ENCODE measurements at places on chromosomes 1 and 21.

- DNase-seq: no peak
Measured at GRCh38 chr1:10189659-10190058, 20.7 kb upstream of the KIF1B start.

DNA sequence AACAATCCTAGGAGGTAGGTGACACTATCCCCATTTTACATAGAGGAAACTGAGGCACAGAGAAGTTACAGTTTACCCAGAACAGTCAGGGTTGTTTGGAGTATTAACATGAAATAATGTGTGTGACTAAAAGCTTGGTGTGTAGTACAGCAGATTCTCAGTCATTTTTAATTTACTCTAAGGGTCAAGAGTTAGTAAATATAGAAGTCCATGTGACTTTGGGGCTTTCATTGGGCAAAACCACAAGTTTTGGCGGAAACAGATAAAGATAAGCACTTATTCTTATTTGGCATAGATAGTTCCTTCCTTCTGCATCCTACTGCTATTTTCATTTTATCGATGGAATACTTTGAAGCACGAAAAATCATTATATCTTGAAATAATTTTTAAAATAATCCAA, 128.5 kb downstream of the DNM3 start:
- DNase-seq: no peak

DNA sequence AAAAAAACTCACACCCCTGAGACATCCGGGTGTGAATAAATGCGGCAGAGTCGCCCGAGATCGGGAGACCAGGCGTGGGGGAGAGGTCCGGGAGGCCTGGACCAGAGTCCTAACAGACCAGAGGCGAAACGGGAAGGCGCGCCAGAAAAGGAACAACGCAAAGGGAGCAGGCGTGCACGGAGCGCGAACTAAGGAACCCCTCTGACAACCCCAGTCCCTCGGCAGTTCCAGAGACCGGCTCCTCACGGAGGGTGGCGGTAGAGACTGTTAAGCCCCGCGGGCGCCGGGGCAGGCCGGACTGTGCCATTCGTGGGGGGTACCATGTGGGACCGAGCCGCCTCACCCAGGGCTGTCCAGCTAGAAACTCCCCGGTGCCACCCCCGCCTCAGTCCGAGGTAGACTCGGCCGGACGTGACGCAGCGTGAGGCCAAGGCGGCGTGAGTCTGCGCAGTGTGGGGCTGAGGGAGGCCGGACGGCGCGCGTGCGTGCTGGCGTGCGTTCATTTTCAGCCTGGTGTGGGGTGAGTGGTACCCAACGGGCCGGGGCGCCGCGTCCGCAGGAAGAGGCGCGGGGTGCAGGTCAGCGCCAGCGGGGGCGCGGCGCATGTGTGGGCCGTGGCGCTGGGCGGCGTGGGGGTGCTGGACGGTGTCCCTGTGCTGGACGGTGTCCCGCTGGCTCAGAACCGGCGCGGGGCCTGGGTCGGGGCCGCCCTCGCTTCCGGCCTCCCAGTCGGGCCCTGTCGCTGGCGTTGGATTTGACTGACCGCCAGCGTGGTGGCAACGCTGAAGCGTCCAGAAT, at the start of gene PARK7:
PARK7 (plus strand) TSS at position 496 of the 798 bp plus-strand sequence. CDS start 1,075 bp downstream, outside the sequence.
- peak; percentile 100 for DNase-seq

DNA sequence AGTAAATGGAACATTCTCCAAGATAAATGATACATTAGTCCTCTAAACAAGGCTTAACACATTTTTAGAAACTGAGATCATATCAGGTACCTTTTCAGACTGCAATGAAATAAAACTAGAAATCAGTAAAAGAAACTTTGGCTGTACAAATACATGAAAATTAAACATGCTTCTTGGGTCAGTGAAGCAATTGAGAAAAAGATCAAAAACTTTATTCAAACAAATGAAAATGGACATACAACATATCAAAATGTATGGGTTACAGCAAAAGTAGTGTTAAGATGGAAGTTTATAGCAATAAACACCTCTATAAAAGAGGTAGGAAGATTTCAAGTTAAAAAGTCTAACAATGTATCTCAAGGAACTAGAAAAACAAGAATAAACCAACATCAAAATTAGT, 598.5 kb downstream of the SMYD3 start:
- no peak for DNase-seq

GRCh38 chr1:38082769-38083263, 36.2 kb upstream of the POU3F1 start:
- no peak for DNase-seq

- DNase-seq: no peak
Measured at GRCh38 chr1:179303200-179303785, 9.7 kb downstream of the SOAT1 start.

DNA sequence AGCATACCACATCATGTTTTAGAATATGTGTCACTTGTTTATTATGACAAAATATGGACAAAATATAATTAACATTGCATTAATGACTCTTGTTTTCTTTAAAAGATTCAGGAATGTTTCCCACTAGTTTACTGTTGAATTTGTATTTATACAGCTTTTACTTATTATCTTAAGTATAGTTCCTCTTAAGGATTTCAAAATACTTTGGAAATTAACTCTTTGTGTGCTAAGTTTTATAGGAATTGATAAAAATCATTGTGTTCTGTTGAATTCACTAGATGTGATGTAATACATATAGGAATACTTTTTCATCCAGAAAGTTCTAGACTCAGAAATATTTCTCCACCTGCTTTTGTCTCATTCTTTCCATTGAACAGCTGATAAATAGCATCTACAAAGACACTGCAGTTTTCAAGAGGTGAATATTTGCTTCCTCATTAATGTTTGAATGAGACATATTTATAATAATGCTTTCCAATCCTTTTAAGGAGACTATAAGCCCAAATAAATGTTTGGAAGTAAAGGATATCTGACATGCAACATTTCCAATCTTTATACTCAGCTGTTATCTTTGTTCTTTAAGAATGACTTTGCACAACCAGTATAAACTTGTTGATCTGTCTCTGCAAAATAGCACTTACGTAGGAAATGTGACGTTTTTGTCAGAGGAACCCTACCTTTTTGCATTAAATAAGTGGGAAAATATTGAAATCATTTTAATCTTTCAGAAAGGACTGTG, 38.4 kb upstream of the SAMSN1 start:
- DNase-seq: no peak

DNA sequence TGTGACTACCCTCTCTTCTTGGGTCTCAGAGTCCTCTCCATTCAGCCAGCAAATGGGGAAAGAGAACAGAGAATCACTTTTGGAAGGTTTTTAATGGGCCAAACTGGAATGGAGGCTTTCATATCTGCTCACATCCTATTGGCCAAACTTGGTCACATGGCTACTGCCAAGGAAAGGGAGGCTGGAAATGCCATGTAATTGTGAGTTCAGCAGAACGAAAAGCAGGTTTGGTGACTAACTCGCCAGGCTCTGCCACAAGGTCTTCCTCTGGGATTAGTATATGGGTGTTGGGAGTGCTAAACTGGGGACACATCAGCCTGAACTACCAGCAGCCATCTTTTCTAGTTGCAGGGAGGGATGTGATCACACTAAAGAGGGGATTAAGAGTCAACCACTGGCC, 19.2 kb downstream of the RD3 start:
- DNase-seq: no peak

- no peak for DNase-seq
Measured at GRCh38 chr1:97488530-97488929, 432.3 kb downstream of the DPYD start.

- no peak for DNase-seq
Measured at GRCh38 chr1:203591626-203592025, 35.0 kb upstream of the ATP2B4 start.

- DNase-seq: no peak
Measured at GRCh38 chr1:7258589-7259135, 473.4 kb downstream of the CAMTA1 start.

- DNase-seq: no peak
Measured at GRCh38 chr1:52153010-52153409, 11.1 kb downstream of the ZFYVE9 start.

GRCh38 chr1:231611111-231611510, 15.5 kb upstream of the DISC1 start:
- DNase-seq: no peak

DNA sequence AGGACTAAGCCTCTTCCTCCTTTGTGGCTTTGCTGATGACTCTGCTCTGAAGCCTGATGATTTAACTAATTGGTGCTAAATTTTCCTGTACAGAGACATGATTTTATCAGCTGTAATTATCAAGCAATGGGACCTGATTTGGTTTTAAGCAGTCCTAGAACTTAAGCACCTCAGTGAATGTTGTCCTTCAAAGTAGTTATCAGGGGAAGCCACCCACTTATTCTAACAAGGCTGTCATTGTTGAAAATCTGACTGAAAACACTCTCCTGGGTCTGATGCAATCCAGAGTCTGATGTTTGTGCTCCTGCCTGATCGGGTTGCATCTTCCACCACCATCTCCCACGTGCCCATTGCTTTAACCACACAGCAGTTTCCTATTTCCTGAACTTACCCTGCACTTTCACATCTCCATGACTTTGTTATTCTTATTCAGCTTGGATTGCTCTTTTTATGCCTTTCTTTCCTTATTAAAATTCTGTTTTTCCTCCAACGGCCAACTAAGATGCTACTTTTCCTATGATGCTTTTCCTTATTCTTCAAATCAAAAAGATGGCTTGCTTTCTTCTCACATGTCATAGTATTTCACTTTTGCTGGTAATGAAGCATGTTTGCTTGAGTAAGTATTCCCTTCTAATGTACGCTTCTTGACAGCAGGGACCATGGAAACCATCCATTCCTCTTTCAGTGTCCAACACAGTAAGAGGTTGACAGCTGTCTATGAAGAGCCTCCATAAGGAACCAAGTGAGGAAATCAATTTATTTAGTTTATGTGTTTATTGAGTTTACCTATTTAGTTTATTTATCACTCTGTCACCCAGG, 55.0 kb downstream of the S1PR1 start:
- no peak for DNase-seq

GRCh38 chr1:230910755-230911117, 42.4 kb upstream of the C1orf198 start:
- no peak for DNase-seq

DNA sequence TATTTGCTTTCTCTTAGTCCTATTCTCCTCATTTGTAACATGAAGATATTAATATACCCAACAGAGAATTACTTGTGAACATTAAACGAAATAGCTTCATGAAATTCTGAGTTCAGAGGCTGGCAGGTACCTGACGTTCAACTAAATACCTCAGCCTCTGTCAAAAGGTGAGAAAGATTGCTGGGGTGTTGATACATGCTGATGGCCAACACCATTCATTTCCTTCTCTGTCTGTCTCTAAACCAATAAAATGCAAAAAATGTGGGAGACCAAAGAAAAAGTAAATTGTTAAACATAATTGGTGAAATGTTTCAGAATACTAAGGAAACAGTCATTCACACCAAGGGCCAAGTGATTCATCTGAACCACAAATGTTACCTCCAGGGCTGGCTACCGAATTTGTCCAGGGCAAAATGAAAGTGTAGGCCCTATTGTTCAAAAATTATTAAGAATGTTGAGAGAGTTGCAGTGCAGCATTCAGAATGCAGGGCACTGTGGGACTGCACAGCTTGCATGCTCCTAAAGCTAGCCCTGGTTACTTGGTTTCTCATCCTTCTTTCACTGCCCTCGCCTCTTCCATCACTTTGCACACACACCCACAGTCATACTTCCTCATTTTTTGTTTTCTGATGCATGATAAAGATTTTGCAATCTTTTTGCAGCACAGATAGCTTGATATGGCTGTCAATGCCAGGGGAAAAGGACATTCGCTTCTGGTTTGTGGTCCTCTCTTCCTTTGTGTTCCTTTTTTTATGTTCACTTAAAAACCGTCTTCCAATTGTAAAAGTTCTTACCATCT, 414.3 kb upstream of the NR5A2 start:
- no peak for DNase-seq

- DNase-seq: no peak
Measured at GRCh38 chr1:6105218-6105679, 59.6 kb downstream of the KCNAB2 start.

DNA sequence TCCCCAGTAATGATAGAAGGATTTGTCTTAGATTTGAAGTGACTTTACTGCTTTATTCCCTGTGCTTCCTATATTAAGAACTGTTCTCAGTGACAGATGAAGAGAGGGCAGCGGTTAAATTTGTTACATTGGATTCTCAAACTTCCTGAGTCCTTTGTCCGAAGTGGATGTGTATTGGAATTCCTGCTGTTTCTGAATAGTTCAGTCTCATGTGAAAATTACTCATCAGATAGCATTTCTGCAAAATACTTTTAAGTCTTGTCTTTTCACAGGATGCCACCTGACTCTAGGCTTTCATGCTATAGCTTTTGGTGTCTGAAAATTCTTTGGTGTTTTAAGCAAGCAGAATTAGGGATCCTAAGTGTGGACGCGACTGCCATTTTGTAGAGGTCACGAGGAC, 83.6 kb downstream of the PRDM2 start:
- DNase-seq: no peak

GRCh38 chr1:158509471-158510156, 37.6 kb downstream of the OR10R2 start:
- DNase-seq: no peak

DNA sequence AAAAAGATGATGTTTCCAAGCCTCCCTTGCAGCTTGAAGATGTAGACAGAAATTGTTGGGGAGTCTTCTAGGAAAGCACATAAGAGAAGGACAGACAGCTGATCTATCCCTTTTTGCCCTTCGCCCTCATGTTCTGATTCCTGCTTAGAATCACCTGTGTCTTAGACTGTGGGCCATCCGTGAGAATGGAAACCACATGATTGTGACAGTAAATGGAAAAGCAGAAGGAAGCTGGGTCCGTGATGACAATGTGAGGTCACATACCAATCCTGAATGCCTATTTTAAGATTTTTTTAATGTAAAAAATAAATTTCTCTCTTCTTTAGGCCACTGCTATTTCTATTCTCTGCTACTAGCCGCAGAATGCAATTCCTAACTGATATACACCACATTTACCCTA, 67.7 kb upstream of the C1orf87 start:
- no peak for DNase-seq

DNA sequence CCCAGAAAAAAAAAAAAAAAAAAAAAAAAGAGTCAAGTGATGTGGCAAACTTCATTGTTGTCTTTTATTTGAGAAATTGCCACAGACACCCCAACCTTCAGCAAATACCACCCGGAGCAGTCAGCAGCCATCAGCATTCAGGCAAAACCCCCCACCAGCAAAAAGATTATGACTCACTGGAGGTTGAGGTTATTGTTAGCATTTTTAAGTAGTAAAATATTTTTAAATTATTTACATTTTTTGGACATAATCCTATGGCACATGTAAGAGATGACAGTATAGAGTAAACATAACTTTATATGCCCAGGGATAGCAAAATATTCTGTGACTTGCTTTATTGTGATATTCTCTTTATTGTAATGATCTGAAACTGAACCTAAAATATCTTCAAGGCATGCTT, 95.6 kb downstream of the CENPF start:
- DNase-seq: no peak

GRCh38 chr1:228144993-228145343, 4.8 kb upstream of the GJC2 start:
- no peak for DNase-seq

DNA sequence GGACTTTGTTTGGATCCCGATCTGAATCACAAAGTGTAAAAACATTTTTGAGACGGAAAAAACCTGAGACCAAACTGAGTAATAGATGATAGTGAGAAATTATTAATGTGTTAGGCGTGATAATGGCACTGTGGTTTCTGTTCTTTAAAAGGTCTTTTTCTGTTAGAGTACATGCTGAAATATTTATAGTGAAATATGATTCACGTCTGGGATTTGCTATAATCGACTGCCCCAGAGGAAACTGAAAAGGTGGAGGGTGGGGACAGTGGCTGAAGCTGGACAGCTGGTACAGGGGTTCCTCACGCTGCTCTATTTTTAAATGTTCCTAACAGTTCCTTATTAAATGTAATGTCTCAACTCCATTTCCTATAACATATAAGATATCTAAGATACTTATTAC, 11.2 kb downstream of the URB1 start:
- no peak for DNase-seq

GRCh38 chr1:206797534-206798383, 25.5 kb upstream of the IL10 start:
- no peak for DNase-seq

All from activated T-helper 1 cell treated with Interleukin-2 at 50 U/mL for 16 hours (primary cell).